ENCODE measurements at places on chromosomes 16 and 17.

DNA sequence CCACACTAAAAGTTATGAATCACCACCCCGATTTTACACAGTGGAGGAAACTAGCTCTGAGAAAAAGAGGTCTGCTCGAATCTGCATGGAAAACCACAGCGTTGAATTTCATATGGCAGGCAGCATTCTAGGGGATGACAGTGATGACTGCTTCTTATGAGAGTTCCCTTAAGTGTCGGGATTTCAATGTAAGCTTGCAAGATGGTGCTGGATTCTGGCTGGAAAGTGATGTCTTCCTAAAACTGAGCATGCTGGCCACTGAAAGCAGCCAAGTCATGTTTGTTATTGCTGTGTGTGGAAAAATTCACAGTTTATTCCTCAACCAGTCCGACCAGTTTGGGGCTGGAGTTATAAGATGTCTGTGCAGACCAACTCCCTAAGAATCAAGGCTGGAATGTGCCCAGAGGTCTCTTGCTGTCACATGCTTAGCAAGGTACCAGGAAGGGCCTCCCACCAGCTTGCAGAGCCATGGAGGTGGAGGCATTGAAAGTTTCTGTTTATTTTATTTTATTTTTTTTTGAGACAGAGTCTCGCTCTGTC is 37.2 kb upstream of the GAN start:
- DNase-seq, result no peak

DNA sequence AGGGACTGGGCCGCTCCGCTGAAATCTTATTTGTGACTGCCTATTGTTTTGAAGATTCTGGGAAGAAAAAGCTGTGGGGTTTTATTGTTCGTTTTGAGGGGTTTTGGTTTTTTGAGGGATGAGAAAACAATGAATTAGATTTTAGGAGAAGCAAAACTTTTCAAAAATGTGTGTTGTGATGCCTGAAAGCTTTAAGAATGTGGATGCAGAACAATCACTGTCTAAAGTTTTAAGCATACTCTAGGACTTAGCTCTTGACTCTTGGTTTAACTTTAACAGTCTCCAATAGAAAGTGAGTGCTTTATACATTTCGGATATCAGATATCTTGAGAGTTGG is 899 bp downstream of the CFAP52 start:
- no peak for DNase-seq

DNA sequence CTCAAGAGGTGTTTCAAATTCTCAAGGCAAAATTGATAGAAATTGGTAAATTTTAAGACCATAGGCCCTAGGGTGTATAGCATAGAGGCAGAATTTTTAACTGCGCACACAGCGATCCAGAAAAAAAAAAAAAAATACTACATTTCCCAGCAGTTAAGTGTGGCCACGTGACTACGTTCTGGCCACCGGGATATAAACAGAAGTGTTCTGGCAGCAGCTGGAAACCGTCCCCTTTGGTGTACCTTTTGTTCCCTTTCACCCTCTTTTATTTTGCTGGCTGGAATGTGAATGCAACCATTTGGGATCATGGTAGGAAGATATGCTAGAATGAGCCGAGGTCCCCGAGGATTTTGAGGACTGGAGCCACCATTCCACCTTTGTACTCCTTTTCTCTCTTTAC is 52.7 kb upstream of the AKAP1 start:
- no peak for DNase-seq

- DNase-seq, result no peak
Observed at GRCh38 chr16:17331991-17332390, 138.8 kb downstream of the XYLT1 start.

- DNase-seq, result no peak
Observed at GRCh38 chr17:78905116-78905515, 2.1 kb upstream of the CEP295NL start.

DNA sequence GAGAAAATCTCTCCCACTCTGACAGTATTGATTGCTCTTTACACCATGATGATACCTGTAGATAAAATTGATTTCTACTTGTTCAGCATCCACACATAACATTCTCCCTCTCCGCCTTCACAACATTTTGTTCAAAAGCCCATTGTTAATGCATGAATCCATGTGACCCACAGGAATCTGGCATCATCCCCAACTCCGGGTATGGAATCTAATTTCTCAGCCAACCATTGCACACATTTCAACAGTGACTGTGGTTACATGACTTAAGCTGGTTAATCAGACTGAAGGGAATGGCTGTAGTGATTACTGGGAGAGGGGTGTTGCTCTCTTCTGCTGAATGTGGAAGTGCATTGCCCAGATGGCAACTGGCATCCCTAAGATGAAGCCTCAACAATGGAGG is 161.4 kb upstream of the C16orf82 start:
- no peak for DNase-seq

DNA sequence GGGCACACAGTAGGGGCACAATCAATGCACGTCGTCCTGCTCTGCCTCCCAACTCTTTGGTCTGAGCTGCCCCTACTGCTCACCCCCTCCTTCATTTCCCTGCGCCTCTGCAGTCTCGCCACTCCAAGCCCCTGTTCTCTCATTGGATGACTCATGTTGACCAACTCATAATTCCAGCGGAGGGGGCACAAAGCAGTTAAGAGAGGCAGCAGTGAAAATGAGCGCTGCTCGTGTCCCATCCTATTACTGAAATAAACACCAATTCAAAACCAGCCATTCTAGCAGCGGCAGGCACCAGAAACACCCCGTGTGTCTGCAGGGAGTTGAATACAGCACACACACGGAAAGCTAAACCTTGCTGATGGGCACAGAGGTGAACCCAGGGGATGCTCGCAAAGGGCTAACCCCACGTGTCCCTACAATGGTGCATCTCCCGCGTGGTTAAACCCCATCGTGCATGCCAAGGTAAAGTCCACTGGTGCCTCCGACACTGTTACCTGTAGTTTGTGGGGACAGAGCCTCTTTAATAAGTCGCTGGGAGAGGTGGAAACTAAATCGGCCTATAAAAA is 310.4 kb downstream of the XYLT1 start:
- DNase-seq, result no peak

DNA sequence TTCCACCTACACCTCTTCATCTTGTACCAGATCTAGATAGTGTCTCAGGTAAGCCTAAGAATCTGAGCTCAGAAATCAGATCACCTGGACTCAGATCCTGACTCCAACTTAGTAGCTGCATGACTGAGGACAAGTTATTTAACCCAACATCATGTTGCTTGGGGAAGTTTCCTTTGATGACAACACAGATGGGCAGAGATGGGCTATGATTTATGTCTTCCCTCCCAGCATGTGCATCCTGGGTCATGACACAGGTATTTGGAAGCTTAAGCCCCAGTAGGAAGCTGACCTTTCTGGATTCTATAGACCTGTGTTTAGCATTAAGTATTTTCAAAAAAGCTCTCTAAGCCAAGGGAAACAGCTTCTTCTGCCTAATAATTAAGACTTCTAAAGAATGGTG is 12.4 kb upstream of the HEATR6 start:
- no peak for DNase-seq

GRCh38 chr16:8697965-8698364 is 23.5 kb downstream of the ABAT start:
- no peak for DNase-seq

GRCh38 chr16:67023689-67024088 is 5.3 kb upstream of the CBFB start:
- no peak for DNase-seq

- DNase-seq, result no peak
Observed at GRCh38 chr16:47734987-47735594, 274.0 kb downstream of the PHKB start.

- DNase-seq, result no peak
Observed at GRCh38 chr17:73358668-73359067, 46.9 kb upstream of the CDC42EP4 start.

- DNase-seq, result no peak
Observed at GRCh38 chr17:67679721-67680120, 38.0 kb upstream of the NOL11 start.

DNA sequence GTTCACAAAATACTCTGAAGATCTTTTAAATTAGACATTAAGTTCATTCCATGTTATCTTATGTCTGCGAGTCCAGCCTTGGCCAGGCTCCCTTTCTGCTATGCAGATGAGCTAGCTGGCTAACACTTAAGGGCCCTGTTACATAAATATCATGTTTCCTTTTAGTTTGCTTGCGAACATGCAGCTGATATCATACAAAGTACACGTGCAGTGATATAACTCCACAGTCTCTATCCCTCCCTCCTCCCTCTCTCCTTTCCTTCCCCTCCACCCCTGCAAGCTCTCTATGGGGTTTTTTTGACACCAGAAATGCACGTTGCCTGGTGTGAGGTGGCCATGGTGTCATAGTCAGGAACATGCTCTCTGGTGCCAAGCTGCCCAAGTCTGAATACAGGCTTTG is 46.1 kb downstream of the ARHGAP17 start:
- no peak for DNase-seq

GRCh38 chr17:74923538-74924249 is 379 bp upstream of the OTOP2 start:
- peak; percentile 45 for DNase-seq

DNA sequence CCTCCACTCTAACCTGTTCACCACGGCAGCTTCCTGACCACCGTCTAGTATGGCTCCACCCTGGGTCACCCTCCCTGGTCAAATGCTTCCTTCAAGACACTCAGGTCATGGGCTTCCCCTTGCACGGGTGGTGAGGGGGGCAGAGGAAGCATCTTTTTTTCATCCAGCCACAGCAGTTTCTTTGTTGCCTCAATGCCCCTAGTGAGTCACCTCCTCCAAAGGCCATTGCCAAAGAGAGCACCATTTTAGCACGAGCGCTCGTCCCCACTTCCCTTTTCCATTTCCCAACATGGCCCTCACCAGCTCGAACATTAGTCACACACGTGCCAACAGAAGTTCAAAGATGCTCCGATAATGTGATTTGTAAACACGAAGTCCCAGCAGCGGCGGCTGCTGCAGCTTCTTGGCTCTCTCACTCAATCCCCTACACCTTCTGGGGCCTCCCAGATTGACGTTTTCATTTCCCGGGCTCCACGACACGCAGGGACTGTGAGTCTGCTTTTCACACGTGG is 134.6 kb downstream of the GAS7 start:
- peak; percentile 81 for DNase-seq

DNA sequence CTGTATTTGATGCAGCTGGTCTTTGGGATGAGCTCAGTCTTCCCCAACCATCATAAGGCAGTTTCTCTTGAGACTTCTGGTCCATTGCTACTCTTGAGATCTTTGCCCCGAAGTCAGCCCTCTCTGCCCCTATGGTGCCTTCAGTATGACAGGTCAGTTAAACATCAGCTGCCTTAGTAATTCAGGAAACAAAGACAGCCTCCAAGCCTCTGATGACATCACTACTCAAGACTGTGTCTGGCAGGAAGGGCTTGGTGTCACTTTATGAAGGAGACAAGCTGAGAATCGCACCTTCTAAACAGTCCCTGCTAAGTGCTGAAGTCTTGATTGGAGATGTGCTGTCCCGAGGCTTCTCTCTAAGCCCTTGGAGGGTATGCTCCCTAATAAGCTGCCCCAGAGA is 104.9 kb upstream of the TBX2 start:
- DNase-seq, result no peak

GRCh38 chr17:77382356-77382911 is 241.7 kb downstream of the SEC14L1 start:
- DNase-seq, result no peak

GRCh38 chr16:30585022-30585399 is 486 bp downstream of the ZNF785 start:
- DNase-seq, result no peak

- no peak for DNase-seq
Observed at GRCh38 chr17:5068236-5068635, 10.0 kb upstream of the ZFP3 start.

DNA sequence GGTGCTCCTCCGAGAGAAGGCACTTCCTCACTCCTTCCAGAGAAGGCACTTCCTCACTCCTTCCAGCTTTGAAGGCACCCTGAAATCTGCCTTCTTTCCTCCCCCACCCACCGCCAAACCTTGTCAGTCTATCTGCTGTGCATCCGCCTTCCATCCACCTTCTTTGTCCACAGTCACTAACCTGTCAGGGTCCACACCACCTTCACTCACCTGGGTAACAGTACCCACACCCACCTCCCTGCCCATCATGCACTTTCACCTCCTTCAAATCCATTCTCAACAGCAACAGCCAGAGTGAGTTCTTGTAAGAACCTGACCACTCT is 5.2 kb downstream of the CCDC102A start:
- DNase-seq, result no peak

GRCh38 chr16:83924686-83925085 is 25.8 kb downstream of the MLYCD start:
- no peak for DNase-seq

- peak; percentile 75 for DNase-seq
Observed at GRCh38 chr17:7858522-7858810, 663 bp downstream of the CYB5D1 start.

- no peak for DNase-seq
Observed at GRCh38 chr16:24396350-24397271, 140.5 kb downstream of the CACNG3 start.

DNA sequence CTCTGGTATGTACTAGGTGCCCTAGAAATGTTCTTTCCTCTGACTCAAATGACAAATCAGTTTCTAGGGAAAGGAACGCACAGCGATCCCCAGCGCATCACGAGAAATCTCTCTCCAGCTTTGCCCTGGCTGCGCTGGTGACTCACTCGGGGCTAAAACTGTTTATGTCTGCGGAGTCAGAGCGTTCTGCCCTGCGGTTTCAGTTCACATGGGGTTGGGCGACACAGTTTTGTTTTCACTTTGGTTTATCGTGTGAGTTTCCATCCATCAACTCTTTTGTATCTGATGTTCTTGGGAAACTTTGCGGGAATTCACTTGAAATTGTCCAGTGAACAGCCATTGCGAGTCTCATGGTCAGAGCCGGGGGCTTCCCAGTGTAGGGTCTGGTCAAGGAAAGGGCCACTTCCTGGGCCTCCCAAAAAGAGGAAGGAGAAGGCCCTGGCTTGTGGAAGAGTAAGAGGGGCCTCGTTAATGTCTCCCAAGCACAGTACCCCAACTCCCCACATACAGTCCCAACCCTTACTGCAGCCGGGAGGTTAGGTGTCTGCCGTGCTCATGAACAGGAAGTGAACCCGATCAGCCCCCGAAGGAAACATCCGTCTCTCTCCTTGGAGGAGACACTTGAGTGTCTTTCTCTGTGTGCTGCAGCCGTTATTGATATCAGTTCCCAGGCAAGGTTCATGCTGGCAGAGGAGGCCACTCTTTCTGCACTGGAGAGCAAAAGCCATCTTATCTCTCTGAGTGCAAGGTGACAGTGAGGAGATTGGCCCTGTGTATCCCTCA is 643.2 kb downstream of the WWOX start:
- DNase-seq, result peak; percentile 52

DNA sequence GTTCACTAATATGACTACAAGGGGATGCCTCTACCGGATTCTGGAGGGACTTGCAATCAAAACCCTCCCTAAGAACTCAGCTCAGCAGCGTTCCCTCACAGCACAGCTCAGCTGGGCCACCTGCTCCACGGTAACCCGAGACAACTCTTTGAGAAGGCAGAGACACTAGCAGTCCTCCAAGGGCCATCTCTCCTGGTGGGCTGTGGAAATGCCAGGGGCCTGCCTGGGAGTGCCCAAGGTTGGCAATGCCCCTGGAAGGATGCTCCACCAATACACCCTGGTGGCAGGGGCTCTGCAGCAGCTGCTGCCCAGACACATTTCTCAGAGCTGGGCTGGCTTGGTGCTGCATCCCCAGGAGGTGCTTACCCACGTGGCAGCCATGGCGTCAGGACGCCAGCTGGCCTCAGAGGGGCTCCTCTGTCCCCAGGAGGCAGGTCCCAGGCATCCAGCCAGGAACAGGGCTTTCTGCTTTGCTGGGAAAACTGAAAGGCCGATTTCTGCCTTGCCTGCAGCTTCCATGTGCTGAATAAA is 16.5 kb downstream of the CDIP1 start:
- DNase-seq, result no peak

- DNase-seq, result no peak
Observed at GRCh38 chr16:89944773-89945172, 3.8 kb upstream of the DEF8 start.

- no peak for DNase-seq
Observed at GRCh38 chr16:25606069-25606468, 85.7 kb upstream of the HS3ST4 start.
